ENCODE measurements at places on chromosomes 1 and 21. TPM values are rescaled to one million over a fixed set of nuclear protein-coding genes. Genes with fewer than 3 reads are reported as not detected.

GRCh38 chr1:228396770-228397662, 9.6 kb downstream of the TRIM11 start:
- DNase-seq, result no peak

DNA sequence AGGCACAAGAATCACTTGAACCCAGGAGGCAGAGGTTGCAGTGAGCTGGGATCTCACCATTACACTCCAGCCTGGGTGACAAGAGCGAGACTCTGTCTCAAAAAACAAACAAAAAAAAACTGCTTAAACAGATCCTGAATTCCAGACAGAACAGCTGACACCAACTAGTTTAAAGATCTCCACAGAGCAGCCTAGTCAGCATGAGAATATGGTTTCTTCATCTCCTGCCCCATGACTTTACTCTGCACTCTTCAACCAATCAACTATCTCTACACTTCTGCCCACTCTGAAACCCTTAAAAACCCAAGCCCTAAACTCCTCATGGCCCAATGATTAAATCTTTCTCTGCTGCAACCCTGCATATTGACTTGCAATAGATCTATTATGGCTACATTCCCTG, 7.5 kb upstream of the PRRC2C start:
- no peak for DNase-seq

GRCh38 chr1:204409123-204409522, 2.5 kb downstream of the PPP1R15B start:
- no peak for DNase-seq

DNA sequence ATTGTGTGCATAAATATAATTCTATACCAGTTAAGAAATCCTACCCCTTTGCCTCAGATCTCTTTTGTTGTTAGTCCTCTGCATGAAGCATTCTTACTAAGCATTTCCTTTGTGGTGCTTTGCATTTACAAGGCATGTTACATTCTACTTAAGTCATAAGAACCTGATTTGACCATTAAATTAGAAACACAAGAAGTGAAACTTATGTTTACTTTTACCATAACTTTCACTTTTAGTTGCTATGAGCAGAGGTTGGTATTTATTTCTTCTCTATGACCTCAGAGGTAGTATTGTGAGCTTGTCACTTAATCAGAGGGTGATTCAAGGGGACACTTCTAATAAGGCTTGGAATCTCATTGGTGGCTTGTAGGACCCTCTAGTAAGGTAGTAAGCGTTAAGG, 9.0 kb downstream of the FAM20B start:
- DNase-seq, result no peak

GRCh38 chr1:78432016-78432415, 58.8 kb upstream of the PTGFR start:
- no peak for DNase-seq

DNA sequence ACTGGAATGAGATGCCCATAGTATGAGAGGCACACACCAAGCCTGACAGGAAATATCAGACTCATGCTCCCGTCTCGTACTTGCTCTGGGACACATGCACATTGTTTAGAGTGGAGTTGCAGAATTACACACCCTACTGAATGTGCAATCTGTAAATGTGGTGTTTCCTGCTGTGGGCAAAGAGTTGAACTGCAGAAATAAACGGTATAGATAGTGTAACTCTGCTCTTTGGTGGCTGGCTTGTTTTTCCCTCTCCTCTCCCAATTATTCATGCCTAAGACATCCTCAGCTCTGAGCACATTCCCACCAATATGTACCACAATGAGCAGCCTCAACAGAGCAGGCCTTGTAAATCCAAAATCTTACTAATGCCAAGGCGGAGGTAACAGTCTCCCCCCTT, 90.1 kb upstream of the DIRAS3 start:
- DNase-seq, result no peak

DNA sequence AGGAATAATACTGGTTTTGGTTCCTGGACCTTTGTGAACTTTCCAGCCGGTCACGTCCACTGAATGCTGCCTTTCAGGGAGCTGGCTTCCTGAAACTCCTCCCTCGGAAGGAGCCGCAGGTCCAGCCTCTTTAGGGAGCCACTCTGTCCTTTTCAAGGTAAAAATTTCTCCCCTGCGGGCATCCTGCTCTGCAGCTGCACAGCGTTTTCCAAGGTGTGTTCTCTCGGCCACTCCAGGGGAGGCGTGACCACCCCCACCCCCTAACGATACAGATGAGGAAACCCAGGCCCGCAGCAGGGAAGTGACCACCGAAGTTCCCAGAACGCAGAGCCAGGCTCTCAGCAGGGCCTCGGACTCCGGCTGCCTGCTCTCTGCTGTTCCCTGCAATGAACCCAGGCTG, 21.5 kb downstream of the PADI2 start:
- DNase-seq, result no peak

- no peak for DNase-seq
Observed at GRCh38 chr1:245226203-245226499, 71.4 kb downstream of the KIF26B start.

- DNase-seq, result no peak
Observed at GRCh38 chr1:3609016-3609768, 2.1 kb downstream of the MEGF6 start.

DNA sequence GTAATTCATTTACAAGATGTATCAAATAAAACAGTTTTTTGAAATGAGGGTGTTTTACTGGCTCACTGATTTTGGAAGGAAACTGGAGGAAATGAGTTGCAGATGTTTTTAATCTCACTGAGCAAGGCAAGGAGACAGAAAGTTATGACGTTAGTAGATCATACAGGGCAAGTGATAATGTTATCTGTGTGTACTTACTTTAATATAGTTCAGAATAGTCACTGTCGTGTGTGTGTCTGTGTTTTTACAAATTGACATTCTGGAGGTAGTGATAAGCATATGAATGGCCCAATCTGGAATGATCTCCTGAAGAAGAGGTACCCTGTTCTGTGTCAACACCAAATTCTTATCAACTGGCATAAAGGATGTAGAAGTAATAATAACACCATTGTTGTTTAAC, 1.9 kb upstream of the GBP4 start:
- DNase-seq, result no peak

- no peak for DNase-seq
Observed at GRCh38 chr1:23152966-23153684, 15.5 kb downstream of the LUZP1 start.

DNA sequence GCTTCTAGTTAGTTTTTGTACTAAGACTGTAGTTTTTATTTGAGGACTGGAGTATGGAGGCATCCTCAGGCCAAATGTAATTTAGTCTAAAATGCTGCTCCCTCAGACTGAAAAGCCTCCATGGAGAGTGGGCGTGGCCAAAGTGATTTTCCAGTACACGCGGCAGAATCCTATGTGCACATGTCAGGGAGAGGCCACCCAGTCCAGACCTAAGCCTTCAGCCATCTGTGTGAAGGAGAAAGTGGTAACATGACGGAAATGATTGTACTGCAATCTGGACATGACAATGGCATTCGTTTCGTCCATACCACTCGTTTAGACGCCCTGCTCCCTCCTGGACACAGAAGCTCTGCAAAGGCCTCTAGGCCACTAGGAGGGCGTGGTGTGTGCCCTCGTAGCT, 56.2 kb downstream of the PCP4 start:
- no peak for DNase-seq

DNA sequence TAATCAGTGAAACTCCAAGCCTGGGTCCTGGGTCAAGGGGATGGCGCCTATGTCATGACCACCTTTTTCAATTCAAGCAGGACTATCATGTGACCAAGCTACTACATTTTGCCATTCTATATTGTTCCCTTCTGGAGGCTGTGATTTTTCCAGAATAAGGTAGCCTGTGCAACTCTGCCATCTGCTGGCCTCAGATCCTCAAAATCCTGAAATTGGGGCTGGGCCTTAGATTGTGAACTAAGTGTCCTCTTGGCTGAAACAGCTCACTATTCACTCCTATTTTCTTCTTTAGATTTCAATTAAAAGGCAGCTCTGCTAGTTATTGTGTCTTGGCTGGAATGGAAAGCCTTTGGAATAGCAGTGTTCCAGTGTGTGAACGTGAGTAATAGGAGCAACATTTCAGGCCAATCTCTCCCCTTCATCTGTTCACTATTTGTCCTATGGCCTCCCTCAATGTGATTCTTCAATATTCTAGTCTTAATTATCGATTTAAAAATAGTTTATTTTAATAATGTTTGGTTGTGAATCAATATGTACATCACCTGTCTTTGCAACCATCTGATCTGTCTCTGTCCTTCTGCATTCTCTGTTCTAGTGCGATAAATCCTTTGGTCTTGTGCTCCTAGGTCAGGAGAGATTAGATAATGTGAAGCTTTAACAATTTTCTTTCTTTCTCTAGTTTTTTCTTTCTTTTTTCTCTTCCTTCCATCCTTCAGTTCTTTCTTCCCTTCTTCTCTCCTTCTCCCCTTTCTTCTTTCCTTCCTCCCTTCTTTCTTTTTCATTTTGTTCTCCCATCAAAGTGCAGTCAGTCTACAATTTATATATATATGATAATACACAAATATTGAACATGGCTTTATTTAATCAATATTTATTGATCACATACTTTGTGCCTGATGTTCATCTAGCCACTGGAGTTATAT, 69.8 kb downstream of the CR1 start:
- no peak for DNase-seq

DNA sequence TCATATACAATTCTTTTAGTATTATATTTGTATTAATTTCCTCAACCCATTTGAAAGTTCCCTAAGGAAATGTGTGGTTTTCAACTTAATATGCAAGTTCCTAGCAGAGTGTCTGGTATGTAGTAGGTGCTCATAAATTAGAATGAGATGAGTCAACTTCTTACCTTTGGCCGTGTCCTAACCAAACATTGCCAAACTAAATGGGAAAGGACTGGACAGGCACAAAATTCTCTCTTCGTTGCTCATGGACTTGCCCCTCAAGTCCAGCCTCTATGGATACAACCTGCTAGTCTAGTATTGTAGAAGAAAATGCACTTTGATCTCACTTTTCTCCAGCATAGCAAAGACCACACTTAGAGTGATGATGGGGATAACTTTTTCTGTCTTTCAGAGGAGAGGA, 11.6 kb upstream of the MRPS14 start:
- DNase-seq, result no peak

- no peak for DNase-seq
Observed at GRCh38 chr1:204130981-204131892, 20.6 kb downstream of the ETNK2 start.

- DNase-seq, result no peak
Observed at GRCh38 chr1:204487256-204487615, 7.4 kb downstream of the PIK3C2B start.

- no peak for DNase-seq
Observed at GRCh38 chr1:68210829-68211228, 21.5 kb downstream of the WLS start.

- no peak for DNase-seq
Observed at GRCh38 chr1:209427811-209428210, 155.7 kb upstream of the CAMK1G start.

Gene LCE1F
- total RNA-seq, result not detected

Gene VWA5B1
- 0.15 TPM for total RNA-seq

Gene GSTM5
- not detected for total RNA-seq

Gene ROR1
- total RNA-seq, result not detected

Gene LRRC53
- not detected for total RNA-seq

Gene DNAJC6
- 2.4 TPM for total RNA-seq

Gene TLR5
- total RNA-seq, result 2.6 TPM

Gene FAM72C
- 0.30 TPM for total RNA-seq

Gene CSMD2
- total RNA-seq, result not detected

Gene PDC
- not detected for total RNA-seq

Gene CLCA4
- total RNA-seq, result not detected

Measured in T-helper 17 cell (primary cell).